ENCODE measurements at places on chromosomes 5 and 9.

- no peak for DNase-seq
Observed at GRCh38 chr5:30103052-30103451, 1090.4 kb upstream of the CDH6 start.

- DNase-seq = peak; percentile 43
Observed at GRCh38 chr5:153490118-153491037, at the start of gene GRIA1. Gene GRIA1, plus strand, starts transcription at chr5:153490670.

DNA sequence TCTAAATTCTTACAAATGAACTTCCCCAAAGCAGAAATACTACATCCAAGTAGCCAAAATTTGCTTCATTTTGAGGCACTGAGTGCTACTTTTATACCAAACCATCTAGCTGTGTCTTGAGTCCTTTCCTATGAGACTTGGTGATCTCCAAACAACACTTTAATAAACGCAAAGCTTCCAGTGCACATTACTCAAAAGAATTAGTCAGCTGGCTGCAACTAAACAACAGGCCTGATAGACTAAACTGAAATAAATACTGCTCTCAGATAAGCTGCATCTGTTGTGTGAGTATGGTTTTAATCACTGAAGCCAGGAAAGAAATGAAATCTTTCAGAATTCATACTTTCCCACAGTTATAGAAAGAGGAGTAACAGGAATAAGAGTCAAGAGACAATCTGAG, 80.3 kb downstream of the VCAN start:
- DNase-seq = no peak

- DNase-seq = no peak
Observed at GRCh38 chr5:135116160-135116561, 82.1 kb upstream of the PITX1 start.

DNA sequence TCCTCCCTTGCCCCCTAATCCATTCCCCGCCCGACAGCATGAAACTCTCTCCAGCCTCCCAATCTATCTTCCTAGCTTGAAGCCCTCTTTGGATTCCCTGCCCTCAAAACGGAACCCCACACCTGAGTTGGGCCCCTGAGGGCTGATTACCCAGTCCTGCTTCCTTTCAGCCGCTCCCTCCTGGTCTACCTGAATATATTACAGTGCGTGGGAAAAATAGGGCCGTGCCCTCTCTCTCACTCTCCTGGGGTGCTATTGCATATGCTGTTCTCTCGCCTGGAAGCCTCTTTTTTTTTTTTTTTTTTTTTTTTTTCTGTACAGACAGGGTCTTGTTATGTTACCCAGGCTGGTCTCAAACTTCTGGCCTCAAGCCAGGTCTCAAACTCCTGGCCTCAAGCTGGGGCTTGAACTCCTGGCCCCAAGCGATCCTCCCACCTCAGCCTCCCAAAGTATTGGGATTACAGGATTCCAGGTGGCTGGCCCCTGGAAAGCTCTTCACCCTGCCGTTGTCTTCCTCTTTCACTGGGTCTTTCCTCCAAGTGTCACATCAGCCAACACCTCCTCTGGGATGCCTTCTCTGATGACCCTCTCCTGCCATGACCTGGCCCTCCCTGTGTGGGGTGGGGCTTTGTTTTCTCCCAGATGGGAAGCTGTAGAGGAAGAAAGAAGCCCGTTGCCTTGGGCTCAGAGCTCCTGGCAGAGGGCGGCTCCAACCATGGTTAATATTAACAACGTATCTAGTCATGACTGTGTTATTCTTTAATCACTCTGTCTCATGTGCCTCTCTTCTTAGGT, 8.2 kb downstream of the DNM1 start:
- DNase-seq = no peak

GRCh38 chr5:138960145-138960692, 85.1 kb upstream of the LRRTM2 start:
- DNase-seq = no peak

DNA sequence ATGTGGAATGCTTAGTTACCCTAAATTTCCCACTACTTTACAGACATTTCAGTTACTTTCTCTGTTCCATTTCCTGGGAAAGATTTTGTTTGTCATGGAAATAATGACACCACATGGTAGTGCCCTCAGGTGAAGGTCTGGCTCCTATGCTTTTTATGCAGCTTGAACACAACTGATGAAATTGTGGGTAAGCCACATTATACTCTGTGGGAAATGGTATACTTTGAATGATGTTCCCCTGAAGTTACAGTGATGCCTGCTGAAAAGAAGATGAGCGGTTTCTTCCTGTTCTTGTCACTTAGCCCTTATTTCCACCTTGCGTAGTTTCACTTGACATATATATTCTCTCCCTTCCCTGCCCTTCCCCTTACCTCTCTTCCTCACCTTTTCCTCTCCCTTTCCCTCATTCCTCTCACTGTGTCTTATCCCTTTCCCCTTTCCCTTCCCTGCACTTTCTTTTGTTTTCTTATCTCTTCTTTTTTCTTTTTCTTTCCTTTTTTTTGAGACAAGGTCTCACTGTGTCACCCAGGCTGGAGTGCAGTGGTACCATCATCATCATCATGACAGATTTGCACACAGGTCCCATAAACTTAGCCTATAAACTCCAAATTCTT, 280.8 kb upstream of the IL12B start:
- no peak for DNase-seq

DNA sequence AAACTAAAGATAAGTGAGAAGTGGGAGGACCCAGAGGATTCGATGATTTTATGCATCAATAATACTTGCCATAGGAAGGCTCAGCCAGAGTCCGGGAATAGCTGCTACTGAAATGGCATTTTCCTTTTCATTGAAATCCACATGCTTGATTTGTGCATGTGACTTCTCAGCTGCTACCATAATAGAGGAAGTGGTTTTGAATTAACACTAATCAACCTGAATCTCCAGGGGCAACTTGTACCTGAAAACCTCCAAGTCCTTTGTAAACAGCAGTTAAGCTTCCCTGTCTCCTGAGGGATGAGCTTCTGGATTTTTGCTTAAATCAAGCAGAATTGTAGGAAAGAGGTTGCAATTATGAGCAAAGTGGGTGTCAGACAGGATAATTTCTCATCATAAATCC, 124.9 kb downstream of the PPP2R2B start:
- DNase-seq = no peak

- no peak for DNase-seq
Observed at GRCh38 chr5:102866237-102866600, 111.1 kb downstream of the PAM start.

DNA sequence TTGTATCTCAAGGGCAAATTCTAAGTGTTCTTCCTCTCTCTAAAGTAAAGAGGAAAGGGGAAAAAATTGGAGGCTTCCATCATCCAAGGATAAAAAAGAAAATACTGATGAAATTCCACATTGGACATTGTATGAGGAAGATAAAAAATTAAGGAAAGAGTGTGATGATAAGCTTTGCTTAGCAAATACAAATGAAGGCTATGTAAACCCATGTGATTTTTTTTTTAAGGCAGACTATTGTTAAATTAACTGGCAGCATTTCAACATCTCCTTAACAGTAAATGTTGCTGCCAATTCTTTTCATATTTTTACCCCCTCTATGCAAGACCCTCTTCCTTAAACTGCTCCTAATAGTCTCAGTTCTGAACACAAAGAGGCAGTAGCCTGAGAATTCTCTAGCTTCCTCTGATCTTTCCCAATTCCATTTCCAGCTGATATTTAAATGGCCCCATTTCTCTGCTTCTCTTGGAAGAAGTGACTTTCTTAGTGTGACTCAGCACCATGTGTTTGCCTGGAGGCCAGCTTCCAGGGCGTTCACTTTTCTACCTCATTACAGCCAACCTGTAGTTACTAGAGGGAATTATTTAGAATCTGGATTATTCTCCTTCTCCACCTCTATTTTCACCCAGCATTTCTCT, 159.7 kb downstream of the TLE1 start:
- DNase-seq = no peak

DNA sequence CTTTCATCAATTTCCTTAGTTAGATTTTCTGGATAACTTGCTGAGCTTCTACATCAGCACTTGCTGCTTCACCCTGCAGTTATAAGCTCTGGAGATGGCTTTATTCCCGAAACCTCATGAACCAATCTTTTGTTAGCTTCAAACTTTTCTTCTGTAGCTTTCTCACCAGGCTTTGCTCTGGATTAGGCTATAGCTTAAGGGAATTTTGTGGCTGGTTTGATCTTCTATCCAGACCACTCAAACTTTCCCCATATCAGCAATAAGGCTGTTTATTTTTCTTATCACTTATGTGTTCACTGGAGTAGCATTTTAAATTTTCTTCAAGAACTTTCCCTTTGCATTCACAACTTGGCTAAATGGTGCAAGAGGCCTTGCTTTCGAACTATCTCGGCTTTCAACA, 1173.5 kb upstream of the NUDT12 start:
- DNase-seq = no peak

DNA sequence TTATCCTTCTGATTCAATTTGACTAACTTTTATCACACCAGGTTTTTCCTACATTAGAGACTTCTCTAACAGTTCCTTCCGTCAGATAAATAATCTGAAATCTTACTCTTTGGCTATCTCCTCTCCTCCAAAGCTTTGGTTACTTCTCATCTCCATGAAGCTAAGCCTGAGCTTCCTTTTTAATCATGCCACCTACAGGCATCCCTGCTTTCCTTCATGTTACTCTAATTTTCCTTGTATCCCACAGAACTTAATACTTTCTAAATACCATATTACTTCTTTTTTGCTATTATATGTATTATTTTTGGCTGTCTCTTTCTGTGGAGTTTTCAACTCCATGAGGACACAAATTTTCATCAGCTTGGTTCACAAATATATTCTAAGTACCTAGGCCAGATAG, 49.7 kb downstream of the C9 start:
- DNase-seq = no peak

DNA sequence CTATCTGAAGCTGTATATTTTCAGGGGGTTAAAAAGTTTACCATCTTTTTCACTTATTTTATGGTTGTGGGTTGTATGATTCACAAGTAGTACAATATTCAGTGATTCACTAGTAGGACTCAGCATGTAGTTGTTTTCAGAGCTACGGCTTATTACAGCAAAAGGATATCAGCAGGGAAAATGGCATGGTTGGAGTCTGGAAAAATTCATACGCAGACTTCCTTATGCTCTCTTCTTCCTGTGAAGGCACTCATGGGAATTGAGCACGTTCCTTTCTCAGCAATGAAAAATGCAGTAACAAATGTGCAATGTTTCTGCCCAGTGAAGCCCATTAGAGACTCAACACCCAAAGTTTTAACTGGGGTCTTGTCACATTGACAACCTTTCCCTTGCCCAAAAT, 250.5 kb downstream of the KCNN2 start:
- DNase-seq = no peak

- DNase-seq = no peak
Observed at GRCh38 chr5:41346609-41347008, 133.3 kb upstream of the C6 start.

DNA sequence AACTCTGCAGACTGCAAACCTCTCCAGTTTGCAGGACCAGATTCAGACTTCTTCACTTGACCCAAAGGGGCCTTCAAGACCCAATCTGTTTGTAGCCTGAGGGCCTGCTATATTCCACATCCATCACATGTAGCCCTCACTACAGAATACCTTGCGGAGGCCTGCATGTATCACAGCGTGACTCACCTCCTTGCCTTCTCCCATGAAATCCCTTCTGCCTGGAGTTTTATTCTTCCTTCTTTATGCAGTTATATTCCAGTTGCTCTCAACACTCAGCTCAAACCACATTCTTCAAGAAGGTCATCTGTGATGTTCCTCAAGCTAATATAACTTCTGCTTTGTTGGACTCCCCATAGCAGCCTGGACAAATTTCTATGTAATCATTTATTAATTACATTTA, 198.5 kb upstream of the PTGER4 start:
- no peak for DNase-seq

DNA sequence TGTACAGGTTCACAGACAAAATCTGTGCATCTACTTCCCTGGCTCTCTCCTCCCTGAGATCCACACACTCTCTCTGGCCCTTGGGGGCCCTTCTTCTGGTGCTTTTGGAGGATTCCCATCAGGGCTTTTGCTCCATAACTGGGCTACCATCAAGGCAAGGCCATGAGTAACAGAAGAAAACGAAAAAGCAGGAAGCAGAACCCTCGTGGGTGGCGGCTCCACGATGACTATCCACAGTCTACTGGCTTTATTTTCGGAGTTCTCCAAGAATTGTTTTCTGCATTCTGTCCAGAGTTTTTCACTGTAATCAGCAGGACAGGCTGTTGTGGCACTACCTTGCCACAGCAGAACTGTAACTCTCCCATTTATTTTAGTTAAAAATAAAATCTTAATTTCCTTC, 19.9 kb downstream of the PNPLA7 start:
- no peak for DNase-seq

- no peak for DNase-seq
Observed at GRCh38 chr9:112867275-112867991, 23.2 kb downstream of the SLC46A2 start.

- DNase-seq = no peak
Observed at GRCh38 chr9:120683150-120683549, 31.1 kb downstream of the MEGF9 start.

GRCh38 chr9:22044583-22044982, 35.5 kb upstream of the CDKN2B start:
- DNase-seq = no peak

DNA sequence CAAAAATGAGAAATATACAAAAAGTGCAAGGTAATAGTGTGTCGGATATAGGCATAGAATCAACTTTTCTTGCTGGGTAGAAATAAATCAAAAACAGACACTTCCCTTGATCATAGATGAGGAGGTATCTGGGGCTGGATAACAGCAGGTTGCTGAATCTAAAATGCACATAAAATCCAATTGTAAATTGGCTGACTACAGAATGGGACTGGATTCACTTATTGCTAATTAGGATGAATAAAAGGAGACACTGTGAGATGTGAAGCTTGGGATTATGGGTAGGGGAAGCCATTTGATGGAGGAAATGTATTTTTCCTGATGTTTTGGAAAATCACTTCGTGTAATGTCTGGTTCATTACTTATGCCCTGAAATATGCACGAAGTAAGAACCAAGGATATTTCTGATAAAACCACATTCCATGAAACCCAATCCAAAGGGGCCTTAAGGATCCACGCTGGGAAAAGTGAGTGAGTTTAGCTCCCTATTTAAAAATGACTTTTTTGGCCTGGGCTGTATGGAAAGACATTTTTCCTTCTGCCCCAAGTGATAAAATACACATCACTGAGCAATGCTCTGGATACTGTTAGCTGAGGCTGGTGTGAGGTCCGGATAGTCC, 136.1 kb downstream of the MARCHF11 start:
- no peak for DNase-seq

DNA sequence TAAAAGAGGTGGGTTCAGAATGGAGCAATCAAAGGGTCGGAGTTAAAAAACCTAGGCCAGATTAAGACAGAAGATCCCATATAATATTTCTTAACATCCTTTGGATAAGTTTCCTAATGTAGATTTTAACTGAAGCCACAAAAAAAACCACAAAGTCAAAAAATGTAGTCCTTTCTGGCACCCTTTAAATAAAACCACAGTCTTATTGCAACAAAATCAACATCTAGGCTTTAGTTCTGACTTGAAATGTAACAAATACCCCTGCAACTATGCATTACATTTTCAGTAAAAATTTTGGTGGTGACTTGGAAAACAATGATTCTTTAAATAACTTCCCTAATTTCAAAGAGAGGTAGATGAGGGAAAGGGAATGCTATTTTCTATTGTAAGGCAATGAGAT, 109.2 kb downstream of the PSAT1 start:
- no peak for DNase-seq
